ENCODE measurements at places on chromosomes 11 and 22.

GRCh38 chr11:44018829-44019228, 29.0 kb upstream of the ACCSL start:
- no peak for DNase-seq

- DNase-seq = no peak
These were observed 205.7 kb downstream of the SNX19 start for GRCh38 chr11:130710497-130711012.

DNA sequence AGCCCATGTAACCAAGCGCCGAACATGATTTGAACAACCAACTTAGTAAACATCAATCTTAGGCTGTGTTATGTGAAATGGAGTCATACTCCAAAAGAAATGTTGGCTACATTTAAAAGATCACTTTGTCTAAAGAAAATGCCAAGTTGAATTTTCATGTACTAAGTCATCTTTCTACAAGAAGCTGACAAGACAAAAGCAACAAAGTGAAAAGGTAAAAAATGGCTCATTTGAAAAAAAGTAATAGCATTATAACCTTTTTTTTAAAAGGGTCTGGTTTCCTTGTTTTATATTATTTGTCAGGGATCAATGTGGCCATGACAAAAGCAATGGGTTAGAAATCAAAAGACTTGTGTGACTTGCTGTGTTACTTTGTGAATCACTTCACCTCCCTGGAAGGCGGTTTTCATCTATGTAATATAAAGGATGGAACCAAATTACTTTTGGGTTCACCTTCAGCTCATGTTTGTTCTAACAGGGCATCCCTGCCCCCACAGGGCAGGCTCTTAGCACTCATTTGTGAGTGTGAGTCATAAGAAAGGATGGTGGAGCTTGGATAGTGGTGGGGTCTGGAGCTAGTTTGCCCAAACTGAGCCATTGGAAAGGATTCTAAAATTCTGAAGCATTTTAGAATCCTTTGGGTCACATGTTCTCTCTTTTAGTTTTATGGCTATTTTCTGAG, 131.9 kb upstream of the MTMR2 start:
- no peak for DNase-seq

DNA sequence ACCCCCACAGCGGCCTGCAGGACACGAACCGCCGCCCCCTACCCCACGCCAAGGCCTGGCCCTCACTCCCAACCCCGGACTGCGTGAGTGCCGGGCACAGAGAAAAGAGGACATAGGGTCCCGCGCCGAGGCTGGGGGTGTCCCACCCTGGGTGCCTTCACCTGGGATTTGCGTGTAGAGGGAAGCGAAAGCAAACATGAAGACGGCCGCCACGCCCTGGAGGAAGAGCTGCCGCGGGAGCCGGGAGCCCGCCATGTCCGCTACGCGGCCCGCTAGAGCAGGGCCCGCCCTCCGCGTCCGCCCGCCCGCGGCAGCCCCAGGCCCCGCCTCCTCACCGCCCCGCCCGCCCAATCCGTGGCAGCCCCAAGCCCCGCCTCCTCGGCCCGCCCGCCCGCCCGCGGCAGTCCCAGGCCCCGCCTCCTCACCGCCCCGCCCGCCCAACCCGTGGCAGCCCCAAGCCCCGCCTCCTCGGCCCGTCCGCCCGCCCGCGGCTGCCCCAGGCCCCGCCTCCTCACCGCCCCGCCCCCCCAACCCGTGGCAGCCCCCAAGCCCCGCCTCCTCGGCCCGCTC, at the start of gene LMF2:
Gene LMF2 (minus strand): TSS at position 282 of the 570 bp plus-strand sequence. CDS start 27 bp downstream, at position 255.
- DNase-seq = no peak

DNA sequence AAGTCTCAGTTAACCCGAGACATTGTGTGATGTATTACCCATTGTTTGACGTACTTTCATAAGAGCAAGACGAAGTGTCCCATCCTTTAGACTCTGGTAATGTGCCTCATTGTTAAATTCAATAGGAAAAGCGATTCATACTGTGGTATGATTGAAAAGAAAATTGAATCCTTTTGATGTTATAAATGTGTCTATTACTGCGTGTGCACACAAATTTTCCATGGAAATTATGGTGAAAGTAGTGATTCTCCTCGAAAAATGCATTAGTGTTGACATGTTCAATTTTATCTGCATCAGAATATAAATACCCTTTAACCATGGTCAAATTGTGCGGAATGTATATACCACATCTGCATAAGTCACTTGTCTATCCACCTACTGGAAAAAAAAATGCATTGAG, 386.8 kb downstream of the INSC start:
- DNase-seq = no peak

DNA sequence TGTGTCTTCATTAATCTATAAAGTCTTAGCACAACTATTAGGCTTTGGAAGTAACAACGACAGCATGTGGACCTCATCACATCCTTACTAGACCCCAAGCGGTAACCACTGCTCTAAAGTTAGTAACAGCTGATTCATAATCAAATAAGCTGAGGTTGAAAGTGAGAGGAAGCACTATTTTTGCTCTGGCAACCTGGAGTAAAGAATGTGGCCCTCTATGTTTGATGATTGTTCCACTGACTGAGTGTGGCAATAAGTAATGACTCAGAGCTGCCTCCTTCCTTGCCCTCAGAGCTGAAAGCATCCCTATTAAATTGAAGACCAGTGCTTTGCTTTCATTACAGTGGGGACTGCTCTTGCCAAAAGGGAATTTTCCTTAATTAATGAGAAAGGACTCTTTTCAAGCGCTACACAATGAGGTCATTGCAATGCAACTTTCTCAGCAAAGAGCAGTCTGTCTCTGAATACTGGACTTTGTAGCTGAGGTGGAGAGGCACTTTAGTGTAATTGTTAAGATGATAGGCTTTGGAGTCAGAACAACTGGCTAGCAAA, 906.1 kb upstream of the RAG2 start:
- DNase-seq = no peak

DNA sequence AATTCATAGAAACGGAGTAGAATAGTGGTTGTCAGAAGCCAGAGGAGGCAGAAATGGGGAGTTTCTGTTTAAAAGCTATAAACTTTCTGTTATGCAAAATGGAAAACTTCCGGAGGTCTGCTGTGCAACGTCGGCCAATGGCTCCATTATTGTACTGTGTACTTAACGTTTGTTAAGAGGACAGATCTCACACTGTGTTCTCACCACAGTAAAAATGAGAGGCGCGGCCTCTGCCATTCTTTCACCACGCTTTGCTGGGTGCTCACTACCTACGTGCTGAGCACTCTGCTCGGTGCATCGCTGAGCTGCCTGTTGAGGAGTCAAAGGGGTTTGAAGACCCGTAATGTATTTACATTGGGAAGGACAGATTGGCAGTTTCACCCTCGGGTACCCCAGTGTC, 218.8 kb upstream of the B3GAT1 start:
- DNase-seq = no peak

DNA sequence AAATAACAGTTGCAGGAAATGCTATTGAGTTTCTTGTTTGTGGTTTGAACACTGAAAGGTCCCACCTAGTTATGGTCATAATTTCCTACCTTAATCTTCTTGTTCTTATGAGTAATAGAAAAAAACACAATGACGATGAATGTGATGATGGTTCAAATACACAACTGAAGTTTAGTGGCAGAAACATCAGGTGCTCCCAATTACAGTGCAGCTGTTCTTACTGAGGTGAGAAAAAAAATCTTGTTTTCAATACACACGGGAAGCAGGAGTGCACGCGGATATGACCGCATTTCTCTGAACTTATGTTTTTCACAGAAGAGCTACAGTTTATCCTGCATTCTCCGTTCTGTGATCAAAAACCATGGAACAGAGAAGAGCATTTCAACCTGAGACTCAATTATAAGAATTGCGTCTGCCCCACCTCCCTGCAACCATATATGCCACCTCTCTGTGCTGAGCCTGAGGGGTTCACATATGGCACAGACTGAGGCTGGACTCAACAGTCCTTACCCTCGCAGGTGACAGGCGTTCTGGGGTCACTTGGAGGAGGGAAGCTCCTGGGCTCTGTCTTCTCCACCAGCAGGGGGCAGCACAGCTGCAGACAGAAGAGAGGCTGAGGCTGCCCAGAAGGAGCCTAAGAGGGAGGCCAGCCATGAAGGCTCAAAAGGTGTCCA, 99.7 kb upstream of the IGLL5 start:
- DNase-seq = no peak

- no peak for DNase-seq
These were observed 121.5 kb downstream of the COMMD9 start for GRCh38 chr11:36167729-36168128.

GRCh38 chr11:128509621-128510389, 77.6 kb downstream of the ETS1 start:
- DNase-seq = no peak

DNA sequence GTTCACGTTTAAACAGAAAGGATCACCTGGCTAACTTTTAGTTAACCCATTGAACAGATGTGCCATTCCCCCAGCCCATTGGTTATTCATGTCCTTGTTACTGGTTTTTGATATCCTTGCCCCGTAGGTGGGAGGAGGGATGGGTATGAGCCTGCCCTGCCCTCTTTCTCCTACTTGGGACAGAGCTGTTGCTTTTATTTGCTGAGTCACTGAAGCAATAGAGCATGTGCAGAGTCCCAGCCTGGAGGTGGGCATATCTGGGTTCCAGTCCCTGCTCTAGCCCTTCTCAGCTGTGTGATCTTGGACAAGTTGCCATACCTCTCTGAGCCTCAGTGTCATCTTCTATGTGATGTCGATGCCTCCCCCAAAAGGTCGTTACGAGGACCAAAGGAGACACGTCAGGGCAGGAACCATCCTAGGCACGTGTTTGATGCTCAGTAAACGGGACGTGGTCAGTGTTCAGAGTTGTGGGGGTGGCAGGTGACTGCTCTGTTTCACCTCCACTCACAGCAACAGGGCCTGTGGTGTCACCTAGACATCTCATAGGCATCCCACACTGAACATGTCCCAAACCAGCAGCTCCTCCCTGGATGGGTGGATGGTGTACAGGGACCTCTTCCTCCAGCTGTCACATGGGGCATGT, 61.0 kb downstream of the BMAL1 start:
- no peak for DNase-seq

- no peak for DNase-seq
These were observed 2.5 kb upstream of the TPST2 start for GRCh38 chr22:26592421-26592891.

DNA sequence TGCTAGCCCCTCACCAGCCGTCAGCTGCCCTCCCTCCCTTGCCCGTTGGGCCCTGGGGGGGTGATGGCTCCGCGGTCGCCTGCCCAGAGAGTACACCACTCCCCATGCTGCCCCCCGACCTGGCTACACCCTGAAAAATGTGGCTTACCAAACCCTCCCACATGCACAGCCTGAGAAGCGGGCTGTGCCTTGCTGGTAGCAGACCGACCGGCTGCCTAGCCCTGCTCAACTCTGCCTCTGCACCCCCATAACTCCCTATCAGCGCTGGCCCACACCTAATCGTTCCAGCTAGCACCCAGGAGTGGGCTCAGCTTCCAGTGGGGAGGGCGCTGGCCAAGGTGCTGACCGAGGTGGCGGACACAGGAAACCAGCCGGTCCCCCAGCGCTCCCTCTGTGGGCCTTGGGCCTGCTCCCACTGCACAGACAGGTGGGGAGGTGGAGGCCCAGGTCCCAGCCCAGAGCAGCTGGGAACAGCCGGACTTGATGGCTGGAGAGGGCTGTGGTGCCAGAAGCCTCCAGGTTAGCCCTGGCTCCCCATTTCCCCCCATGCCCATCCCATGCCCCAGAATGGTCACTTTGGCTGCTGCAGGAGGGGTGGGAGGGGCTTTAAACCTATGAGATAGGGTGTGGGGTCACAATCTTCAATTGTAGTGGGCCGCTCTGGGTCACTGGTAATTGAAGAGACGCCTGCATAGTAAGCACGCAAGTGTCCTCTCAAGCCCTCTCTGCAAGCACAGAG, 32.1 kb upstream of the PRODH start:
- DNase-seq = no peak

- no peak for DNase-seq
These were observed 12.8 kb downstream of the MACROD1 start for GRCh38 chr11:64152841-64153691.

GRCh38 chr11:45532546-45532945, 132.9 kb downstream of the CHST1 start:
- DNase-seq = no peak

- DNase-seq = no peak
These were observed 11.4 kb downstream of the IGSF9B start for GRCh38 chr11:133945087-133945974.

GRCh38 chr11:3823303-3823702, 14.9 kb downstream of the PGAP2 start:
- DNase-seq = no peak

- peak; percentile 79 for DNase-seq
These were observed 396 bp downstream of the TEF start for GRCh38 chr22:41382098-41382578.

DNA sequence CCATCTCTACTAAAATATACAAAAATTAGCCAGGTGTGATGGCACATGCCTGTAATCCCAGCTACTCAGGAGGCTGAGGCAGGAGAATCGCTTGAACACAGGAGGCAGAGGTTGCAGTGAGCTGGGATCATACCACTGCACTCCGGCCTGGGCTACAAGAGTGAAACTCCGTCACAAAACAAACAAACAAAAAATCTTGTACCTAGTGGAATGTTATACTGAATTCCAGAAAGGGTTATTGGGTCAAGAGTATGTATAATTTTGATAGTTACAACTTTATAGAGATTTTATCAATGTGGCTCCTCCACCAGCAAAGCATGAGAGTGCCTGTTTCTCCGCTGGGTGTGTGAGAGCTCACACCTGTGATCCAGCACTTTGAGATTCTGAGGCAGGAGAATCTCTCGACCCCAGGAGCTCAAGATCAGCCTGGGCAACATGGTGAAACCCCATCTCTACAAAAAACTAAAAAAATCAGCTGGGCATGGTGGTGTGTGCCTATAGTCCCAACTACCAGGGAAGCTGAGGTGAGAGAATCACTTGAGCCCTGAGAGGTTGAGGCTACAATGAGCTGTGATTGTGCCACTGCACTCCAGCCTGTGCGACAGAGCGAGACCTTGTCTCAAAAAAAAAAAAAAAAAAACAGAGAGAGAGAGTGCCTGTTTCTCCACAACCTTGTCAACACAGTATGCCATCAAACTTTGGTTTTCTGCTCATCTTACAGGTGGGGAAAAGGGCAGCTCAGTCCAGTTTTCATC, 12.7 kb upstream of the FOLR1 start:
- DNase-seq = no peak

DNA sequence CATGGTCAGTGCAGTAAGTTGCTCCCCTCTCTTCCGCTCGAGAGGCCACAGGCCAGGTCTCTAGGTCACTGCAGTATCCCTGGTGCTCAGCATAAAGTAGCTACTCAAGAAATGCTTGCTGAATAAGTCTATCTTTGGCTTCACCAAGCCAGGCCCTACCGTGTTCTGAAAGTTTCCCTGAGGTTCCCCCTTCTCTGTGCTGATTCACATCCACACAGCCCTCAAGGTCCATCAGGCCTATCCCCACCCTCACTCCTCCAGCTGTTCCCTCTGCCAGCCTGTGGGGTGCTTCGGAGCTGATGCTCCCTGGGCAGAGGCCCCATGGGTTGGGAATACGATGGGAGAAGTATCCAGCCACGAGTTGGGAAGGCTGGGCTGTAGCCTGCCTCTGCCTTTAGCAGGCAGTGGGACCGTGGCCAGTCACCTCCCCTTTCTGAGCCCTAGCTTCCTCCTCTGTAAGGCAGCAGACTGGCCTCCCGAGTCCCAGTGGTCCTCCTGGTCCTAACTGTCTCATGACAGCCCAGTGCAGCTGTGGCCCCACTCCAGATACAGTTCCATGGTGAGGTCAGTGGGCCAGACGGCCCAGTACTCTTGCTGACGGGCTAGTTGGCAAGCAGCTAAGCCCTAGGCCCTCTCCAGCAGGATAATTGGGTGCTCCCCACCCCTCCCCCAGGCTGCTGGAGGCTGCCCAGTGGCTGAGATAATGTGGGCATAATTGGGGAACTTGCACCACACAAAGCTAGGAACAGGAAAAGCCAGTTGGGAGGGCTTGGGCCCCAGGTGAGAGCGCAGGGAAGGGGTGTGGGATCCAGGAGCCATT, 48.2 kb downstream of the NECTIN1 start:
- DNase-seq = no peak

GRCh38 chr11:14703731-14704130, 60.1 kb downstream of the PDE3B start:
- DNase-seq = no peak
